Suprapubic skin (tissue), 4 donors: ENCODE measurements at places on chromosomes 4 and X. TPM values are rescaled to one million over a fixed set of nuclear protein-coding genes. Genes with fewer than 3 reads are reported as not detected.

Gene NSUN7
- total RNA-seq: 13.4 TPM

DNA sequence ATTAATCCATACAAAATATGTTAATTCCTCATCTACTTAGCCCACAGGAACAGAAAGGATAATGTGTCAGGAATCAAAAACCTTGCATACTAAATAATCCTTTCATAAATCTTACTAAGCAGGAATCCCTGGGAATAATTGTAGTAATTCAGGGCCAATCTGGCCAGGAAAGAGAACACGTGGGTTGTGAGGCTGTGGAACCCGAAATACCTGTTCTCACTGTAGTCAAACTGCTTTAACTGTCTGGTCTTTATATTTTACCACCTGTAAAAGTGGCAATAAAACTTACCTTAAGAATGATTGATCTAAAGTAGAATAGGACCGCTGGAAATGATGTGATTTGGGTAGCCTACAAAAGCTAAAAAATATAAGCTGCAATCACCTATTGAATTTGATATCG is 1620.9 kb downstream of the STIM2 start:
- no peak for DNase-seq

GRCh38 chr4:23911675-23912455 is 22.0 kb upstream of the PPARGC1A start:
- DNase-seq: no peak

DNA sequence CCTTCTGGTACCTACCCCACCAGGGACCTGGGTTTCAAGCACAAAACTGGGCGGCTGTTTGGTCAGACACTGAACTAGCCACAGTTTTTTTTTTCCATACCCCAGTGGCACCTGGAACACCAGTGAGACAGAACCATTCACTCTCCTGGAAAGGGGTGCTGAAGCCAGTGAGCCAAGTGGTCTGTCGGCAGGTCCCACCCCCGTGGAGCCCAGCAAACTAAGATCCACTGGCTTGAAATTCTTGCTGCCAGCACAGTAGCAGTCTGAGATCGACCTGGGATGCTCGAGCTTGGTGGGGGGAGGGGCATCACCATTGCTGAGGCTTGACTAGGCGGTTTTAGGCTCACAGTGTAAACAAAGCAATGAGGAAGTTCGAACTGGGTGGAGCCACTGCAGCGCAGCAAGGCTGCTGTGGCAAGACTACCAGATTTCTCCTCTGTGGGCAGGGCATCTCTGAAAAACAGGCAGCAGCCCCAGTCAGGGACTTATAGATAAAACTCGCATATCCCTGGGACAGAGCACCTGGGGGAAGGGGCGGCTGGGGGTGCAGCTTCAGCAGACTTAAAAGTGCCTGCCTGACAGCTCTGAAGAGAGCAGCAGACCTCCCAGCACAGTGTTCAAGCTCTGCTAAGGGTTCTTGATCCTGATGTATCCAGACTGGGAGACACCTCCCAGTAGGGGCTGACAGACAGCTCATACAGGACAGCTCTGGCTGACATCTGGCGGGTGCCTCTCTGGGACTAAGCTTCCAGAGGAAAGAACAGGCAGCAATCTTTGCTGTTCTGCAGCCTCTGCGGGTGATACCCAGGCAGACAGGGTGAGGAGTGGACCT is 223.0 kb downstream of the COX18 start:
- DNase-seq: no peak

- DNase-seq: no peak
Observed at GRCh38 chrX:69320116-69320515, 154.9 kb upstream of the PJA1 start.
